ENCODE measurements at places on chromosomes 1 and 21.
A peak's percentile ranks its signal among the peaks of the same experiment; 100 is the strongest.

- peak; percentile 90 for DNase-seq
Observed at GRCh38 chr21:43810505-43811261, 21.3 kb downstream of the RRP1 start.

- no peak for DNase-seq
Observed at GRCh38 chr1:32536117-32536516, 3.1 kb upstream of the ZBTB8A start.

GRCh38 chr1:157269656-157270375, 131.6 kb upstream of the ETV3 start:
- no peak for DNase-seq

GRCh38 chr1:99682291-99682751, 36.4 kb downstream of the PALMD start:
- no peak for DNase-seq

- no peak for DNase-seq
Observed at GRCh38 chr1:163168053-163168452, 34.7 kb downstream of the RGS5 start.

Measured in activated T-cell treated with anti-CD3 and anti-CD28 coated beads for 1 hour (primary cell).